B cell (primary cell): ENCODE measurements at places on chromosomes 6 and 20. TPM values are rescaled to one million over a fixed set of nuclear protein-coding genes. Genes with fewer than 3 reads are reported as not detected.
A peak's percentile ranks its signal among the peaks of the same experiment; 100 is the strongest.

GRCh38 chr20:44287272-44288097, 23.5 kb downstream of the FITM2 start:
- DNase-seq, result no peak
- H3K4me3 ChIP-seq, result no peak overlapping the region
- H3K4me1 ChIP-seq, result no peaks in the 10 kb centered on the region
- H3K36me3 ChIP-seq, result no peaks in the 10 kb centered on the region

DNA sequence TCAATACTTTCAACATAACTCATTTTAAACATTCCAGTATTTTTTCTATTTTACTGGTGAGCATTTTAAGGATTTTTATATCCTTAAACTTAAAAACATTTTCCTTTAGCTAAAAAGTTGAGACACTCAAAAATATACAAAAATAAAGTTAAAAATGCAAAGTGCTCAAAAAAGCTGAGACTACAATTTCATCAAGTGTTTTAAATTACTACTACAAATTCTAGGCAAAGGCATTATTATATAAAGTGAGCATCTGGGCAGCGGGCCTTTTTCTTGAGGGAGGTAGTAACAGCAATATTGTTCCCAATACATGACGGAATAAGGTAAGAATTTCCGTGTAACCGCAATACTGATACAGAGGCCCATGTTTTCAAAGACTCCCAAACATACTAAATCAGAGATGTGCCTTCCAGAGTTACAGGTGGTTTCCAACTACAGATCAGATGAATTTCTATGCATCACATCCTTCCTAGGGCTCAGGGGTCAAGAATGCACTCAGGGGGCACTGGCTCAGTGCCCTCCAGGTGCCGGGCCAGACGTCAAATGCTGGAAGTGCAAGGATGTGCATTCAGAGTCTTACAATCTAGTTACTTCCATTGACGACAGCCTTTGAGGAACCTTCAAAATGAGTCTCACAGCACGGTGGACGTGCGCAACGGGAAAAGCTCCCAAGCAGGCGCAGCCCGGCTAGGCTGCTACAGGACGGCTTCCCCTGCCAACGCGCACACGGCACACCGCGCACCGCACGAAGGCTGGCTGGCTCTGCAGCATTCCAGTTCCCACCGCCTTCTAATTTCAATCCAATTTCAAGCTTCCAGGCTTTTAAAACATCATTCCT, 1.7 kb downstream of the PHF10 start:
- peak; percentile 66 for DNase-seq
- H3K4me3 ChIP-seq, result peak overlapping the region; percentile 93
- H3K27me3 ChIP-seq, result no peaks in the 10 kb centered on the region
- peaks cover 18% of the 10 kb centered on the region for H3K4me1 ChIP-seq
- H3K36me3 ChIP-seq, result no peaks in the 10 kb centered on the region
- peak overlapping the region; percentile 77 for H3K27ac ChIP-seq

DNA sequence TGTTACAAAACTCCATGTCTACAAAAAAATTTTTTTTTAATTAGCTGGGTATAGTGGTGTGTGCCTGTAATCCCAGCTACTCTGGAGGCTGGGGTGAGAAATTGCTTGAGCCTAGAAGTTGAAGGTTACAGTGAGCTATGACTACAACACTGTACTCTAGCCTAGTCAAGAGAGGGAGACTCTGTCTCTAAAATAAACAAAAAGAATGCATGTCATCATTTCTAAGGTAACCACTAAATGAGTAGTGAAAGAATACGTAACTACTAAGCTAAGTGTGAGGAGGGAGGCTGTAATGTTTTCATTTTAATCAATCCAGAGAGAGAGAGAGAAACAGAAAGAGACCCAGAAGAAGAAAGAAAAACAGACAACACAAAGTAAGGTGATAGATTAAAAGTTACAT, 9.9 kb downstream of the SYCP2 start:
- peaks cover 10% of the 10 kb centered on the region for H3K27me3 ChIP-seq
- H3K4me3 ChIP-seq, result no peak overlapping the region
- DNase-seq, result no peak

Gene FAM217B
- total RNA-seq, result 22.1 and 34.9 TPM in 2 replicates

- no peak overlapping the region for H3K27ac ChIP-seq
- H3K4me1 ChIP-seq, result no peaks in the 10 kb centered on the region
- H3K36me3 ChIP-seq, result no peaks in the 10 kb centered on the region
- H3K4me3 ChIP-seq, result no peak overlapping the region
These were observed 518.3 kb upstream of the JAG1 start for GRCh38 chr20:11192106-11192505.

DNA sequence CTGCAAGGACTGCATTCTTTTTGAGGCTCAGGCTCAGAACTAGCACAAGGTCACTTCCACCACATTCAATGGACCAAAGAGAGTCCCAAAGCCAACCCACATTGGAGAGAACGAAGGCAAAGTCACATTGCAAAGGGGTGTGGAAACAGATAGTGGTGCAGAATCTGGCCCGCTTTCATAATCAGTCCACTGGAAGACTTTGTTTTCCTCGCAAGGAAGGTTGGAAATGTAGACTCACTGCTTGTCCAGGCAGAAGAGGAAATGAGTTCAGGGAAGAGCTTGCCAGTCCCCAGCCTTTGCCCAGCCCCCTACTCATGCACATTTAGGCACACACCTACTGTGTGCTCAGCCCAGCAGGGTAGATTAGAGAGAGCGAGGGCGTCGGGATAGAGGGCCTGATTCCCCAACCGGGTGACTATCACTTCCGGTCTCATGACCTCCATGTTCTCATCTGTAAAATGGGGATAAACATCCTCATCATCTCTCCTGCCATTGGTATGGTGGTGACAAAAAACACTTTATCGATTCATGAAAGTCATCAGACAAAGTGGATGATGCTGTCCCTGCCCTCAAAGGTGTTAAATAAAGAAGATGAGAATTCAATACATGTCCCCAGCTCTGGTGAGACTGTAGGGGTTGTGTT, 24.3 kb upstream of the CCN5 start:
- no peaks in the 10 kb centered on the region for H3K4me1 ChIP-seq
- no peak overlapping the region for H3K4me3 ChIP-seq
- no peak overlapping the region for H3K27ac ChIP-seq
- H3K36me3 ChIP-seq, result no peaks in the 10 kb centered on the region
- H3K27me3 ChIP-seq, result no peaks in the 10 kb centered on the region
- DNase-seq, result no peak

DNA sequence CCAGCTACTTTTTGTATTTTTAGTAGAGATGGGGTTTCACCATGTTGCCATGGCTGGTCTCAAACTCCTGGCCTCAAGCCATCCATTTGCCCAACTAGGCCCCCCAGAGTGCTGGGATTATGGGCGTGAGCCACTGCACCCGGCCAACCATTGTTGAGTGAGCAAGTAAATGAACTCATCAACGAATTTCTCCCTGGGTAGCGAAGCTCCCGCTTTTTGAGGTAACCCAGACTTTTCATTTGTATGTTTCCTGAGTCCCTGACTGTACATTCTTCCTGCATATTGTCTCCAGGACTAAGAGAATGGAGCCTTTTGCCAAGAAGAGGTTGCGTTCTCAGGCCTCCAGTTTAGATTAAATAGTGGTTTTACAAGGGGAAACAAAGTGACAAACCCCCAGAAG, 36.4 kb downstream of the RIPOR3 start:
- H3K4me3 ChIP-seq, result no peak overlapping the region
- no peaks in the 10 kb centered on the region for H3K27me3 ChIP-seq

DNA sequence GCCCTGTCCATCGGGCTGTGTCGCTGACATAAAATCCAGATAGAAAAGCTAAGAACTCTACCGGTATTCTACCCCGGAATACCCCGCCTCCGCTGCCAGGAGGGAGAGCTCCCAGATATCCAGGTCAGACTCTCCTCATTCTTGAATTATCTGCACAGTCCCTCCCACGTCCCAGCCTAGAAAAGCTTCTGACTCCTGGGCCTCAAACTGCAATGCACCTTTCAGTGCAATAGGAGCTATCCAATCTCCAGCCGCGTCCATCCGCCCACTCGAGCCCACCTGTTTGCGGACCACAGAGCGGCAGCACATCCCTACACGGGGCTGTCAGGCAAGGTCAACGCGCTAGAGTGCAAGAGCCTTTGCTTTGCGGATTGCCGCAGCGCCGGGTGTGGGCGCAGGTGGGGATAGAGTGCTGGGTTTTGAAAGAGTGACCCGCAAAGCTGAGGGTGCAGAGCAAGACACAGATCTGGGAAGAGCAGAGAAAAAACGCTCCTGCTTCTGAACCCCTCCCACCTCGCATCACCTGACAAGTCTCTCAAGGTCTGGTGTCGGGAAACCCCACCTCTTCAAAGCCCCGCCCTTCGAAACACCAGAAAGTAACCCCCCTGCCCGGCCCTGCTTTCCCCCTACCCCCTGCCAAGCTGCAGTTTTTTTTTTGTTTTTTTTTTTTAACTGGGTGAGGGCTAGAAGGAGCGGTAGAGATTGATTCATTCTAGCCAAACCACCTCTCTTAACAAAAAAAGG, 1.3 kb downstream of the TAPBP start:
- H3K4me3 ChIP-seq, result peak overlapping the region; percentile 99
- H3K4me1 ChIP-seq, result peaks cover 59% of the 10 kb centered on the region
- peak overlapping the region; percentile 100 for H3K27ac ChIP-seq
- no peaks in the 10 kb centered on the region for H3K36me3 ChIP-seq

- H3K36me3 ChIP-seq, result no peaks in the 10 kb centered on the region
- H3K4me1 ChIP-seq, result peaks cover 10% of the 10 kb centered on the region
- no peak for DNase-seq
- no peaks in the 10 kb centered on the region for H3K27me3 ChIP-seq
- H3K4me3 ChIP-seq, result no peak overlapping the region
- no peak overlapping the region for H3K27ac ChIP-seq
These were observed 3.7 kb upstream of the FKBPL start for GRCh38 chr6:32133786-32134185.

DNA sequence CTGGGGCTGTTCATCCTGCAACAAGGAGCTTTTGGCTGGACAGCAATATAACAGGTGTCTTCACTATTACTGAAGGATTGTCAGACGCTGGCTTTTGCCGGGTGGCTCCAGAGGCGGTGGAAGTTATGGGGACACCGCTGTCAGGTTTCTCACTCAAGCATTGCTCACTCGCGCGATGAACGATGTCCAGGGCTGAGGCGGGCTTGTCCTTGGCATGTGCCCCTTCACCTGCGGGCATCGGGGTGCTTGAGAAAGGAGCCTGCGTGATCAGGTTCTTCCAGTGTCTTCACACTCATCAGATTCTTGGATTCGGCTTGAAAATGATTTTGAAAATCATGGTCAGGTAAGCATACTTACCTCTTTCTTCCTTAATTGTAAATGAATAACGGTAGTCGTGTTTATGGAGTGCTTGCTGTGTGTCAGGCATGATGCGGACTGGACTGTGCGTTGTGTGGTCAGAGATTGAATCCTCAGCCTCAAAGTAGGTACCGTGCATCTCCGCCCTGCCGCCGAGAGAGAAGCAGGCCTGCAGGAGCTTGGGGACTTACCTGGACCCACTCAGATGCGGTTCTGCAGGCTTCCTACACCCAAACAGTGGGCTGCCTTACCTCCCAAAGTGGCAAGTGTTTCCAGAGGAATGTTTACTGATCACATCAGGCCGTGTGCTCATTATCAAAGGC, 18.3 kb upstream of the PYGB start:
- H3K27ac ChIP-seq, result no peak overlapping the region
- no peak overlapping the region for H3K4me3 ChIP-seq
- peaks cover 7% of the 10 kb centered on the region for H3K4me1 ChIP-seq

DNA sequence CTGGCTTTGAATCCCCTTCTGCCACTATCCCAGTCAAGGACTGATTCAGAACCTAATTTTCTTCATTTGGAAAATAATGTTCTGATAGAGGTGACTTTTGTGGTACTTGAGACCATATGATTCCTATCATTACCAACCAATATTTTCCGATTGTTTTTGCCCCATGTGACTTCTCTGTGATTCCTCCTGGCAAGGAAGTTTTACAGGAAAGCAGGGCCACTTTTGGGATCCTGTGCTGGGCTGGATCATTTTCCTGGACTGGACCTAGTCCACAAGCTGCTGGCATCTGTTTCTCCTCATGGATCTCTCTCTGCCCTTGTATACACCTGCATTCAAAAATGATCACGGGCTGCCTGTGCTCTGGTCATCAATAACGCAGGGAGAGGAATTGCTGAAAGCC, 13.9 kb upstream of the SNHG17 start:
- H3K4me1 ChIP-seq, result peaks cover 22% of the 10 kb centered on the region
- no peaks in the 10 kb centered on the region for H3K27me3 ChIP-seq
- no peak for DNase-seq
- no peak overlapping the region for H3K27ac ChIP-seq
- H3K36me3 ChIP-seq, result peaks cover 13% of the 10 kb centered on the region

DNA sequence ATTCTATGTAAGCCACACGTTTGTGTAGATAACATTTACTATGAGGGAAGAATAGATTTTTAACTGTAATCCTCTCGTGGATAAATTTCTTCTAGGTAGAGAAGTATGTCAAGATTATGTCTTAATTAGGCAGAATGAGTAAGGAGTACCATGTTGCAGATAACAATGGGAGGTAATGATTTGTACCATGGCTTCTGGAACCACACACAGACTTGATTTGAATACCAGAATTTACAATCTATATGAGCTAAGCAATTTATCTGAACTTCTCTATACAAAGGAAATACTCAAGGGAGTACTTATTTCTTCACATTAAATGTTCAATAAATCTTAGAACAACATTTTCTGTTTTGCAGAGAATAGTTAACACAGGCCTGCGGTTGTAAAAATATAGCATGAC, 51.5 kb downstream of the RPS12 start:
- no peak overlapping the region for H3K27ac ChIP-seq
- no peak for DNase-seq
- H3K36me3 ChIP-seq, result no peaks in the 10 kb centered on the region
- no peaks in the 10 kb centered on the region for H3K27me3 ChIP-seq
- no peak overlapping the region for H3K4me3 ChIP-seq

Gene HSPA12B
- total RNA-seq, result not detected in 2 replicates

Gene BPIFB2
- not detected in 2 replicates for total RNA-seq

Gene SPATA2
- 10.6 and 10.7 TPM in 2 replicates for total RNA-seq

GRCh38 chr6:154274168-154274567, 82.4 kb downstream of the IPCEF1 start:
- H3K4me3 ChIP-seq, result no peak overlapping the region
- no peak overlapping the region for H3K27ac ChIP-seq
- DNase-seq, result no peak

Gene TAGAP
- total RNA-seq, result 167 and 171 TPM in 2 replicates

GRCh38 chr6:96942676-96943075, 18.1 kb downstream of the KLHL32 start:
- no peak overlapping the region for H3K4me3 ChIP-seq
- DNase-seq, result no peak
- H3K27me3 ChIP-seq, result no peaks in the 10 kb centered on the region
- H3K27ac ChIP-seq, result no peak overlapping the region

Gene CTSZ
- total RNA-seq, result 319 and 322 TPM in 2 replicates

GRCh38 chr20:5146099-5146668, 19.4 kb downstream of the CDS2 start:
- no peaks in the 10 kb centered on the region for H3K27me3 ChIP-seq
- H3K27ac ChIP-seq, result no peak overlapping the region
- H3K4me1 ChIP-seq, result peaks cover 21% of the 10 kb centered on the region
- H3K4me3 ChIP-seq, result no peak overlapping the region
- DNase-seq, result no peak
- peaks cover 10% of the 10 kb centered on the region for H3K36me3 ChIP-seq
